Activated CD8-positive, alpha-beta memory T cell treated with anti-CD3 and anti-CD28 coated beads for 1 hour (primary cell): ENCODE measurements at places on chromosomes 5 and 9.

DNA sequence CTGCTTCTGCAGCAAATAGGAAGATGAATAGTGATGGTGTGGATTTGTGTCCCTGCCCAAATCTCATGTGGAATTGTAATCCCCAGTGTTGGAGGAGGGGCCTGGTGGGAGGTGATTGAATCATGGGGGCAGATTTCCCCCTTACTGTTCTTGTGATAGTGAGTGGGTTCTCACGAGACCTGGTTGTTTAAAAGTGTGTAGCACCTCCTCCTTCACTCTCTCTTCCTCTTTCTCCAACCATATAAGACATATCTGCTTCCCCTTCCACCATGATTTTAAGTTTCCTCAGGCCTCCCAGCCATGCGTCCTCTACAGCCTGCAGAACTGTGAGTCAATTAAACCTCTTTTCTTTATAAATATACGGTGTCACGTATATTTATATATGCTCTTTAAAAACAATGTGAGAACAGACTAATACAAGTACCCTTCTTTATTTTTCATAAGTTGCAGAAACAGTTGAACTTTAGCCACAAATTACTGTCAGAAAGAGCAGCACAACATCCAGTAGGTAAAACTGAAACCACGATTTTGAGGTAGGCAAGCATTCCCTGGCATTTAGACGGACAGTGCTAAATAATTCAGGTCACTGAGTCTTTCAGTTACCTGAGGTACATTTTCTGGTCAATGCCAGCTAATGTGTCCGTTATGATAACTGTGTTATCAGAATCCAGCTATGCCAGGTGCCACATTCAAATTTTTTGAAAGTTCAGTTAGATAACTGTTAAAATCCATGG, 79.3 kb upstream of the SPEF2 start:
- no peak for DNase-seq

- no peak for DNase-seq
Observed at GRCh38 chr5:91434348-91434747, 51.2 kb upstream of the ARRDC3 start.

- DNase-seq: no peak
Observed at GRCh38 chr5:170603578-170604565, 100.1 kb downstream of the KCNIP1 start.

DNA sequence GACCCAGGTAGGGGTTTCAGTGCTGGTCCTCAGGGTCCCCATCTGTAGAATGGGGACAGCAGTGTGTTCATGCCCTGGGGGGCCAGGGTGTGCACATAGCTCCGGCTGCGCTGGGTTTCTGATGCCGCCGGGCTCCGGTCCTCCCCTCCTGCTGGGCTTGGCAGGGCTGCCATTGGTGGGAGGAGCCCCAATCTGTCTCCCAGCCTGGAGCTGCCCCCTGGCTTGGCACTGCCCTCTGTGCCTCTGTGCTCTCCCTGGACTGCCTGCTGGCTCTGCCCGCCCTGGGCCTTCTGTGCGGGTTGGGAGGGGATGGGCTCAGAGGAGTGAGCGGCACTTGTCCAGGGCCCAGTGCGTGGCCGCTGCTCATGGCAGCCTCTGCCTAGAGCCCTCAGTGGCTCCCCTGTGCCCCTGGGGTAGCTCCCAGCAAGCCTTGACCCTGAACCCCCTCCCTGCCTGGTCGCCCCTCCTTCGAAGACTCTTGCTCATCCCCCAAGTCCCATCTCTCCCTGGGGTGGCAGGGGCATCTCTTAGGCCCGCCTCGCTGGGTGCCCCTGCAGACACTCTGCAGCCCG, 35.7 kb downstream of the RXRA start:
- no peak for DNase-seq

DNA sequence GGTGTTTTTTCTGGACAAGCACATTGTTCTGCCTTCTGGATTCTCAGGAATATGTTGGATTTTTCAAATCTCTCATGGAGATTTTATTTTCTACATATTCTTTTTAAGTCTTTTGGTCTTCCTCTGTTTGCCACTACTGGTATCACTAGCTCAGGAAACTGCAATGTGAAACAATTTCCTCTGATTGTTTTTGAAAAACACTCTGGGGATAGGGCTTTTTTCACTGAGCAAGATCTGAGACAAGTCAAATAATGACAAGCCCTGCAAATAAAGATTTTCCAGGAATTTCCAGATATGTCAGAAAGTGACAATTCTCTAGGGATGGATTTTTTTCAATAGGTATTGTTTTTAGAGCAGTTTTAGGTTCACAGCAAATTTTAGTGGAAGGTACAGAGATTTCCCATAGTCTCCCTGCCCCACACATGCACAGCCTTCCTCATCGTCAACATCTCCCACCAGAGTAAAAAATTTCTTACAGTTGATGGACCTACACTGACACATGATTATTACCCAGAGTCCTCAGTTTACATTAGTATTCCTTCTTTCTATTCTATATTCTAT, 86.9 kb upstream of the TMEM161B start:
- no peak for DNase-seq

DNA sequence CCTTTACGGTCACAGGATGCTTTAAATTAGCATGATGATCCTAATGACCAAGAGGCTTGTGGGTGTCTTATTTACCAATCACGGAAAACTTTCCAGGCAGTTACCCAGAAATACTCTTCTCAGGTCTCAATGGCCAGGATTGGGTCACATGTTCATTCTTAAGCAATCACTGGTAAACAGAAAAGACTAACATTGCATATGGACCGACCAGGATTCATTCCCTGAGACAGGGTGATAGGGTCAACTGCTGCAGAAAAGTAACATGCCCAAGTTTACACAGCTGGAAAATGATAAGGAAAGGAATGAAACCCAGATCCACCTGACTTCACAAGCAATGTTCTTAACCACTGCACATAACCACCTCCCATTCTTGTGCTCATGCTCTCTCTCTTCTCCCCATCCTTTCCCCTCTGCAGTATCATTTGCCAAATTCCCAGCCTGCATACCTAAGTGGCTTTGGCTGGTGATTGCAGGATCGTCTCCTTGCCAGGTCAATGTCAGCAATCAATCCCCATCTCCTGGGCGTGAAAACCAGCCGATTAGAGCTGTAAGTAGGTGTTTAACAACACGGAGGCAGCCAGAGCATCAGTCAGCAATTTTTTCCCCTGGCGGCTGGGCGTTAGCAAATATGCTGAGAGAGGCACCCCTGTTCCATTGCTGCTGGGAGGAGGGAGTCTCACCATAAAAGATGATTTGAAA, 219.4 kb downstream of the NMUR2 start:
- no peak for DNase-seq

- no peak for DNase-seq
Observed at GRCh38 chr9:137745541-137745991, 126.8 kb downstream of the EHMT1 start.

- no peak for DNase-seq
Observed at GRCh38 chr5:95281226-95281625, 3.7 kb downstream of the MCTP1 start.

DNA sequence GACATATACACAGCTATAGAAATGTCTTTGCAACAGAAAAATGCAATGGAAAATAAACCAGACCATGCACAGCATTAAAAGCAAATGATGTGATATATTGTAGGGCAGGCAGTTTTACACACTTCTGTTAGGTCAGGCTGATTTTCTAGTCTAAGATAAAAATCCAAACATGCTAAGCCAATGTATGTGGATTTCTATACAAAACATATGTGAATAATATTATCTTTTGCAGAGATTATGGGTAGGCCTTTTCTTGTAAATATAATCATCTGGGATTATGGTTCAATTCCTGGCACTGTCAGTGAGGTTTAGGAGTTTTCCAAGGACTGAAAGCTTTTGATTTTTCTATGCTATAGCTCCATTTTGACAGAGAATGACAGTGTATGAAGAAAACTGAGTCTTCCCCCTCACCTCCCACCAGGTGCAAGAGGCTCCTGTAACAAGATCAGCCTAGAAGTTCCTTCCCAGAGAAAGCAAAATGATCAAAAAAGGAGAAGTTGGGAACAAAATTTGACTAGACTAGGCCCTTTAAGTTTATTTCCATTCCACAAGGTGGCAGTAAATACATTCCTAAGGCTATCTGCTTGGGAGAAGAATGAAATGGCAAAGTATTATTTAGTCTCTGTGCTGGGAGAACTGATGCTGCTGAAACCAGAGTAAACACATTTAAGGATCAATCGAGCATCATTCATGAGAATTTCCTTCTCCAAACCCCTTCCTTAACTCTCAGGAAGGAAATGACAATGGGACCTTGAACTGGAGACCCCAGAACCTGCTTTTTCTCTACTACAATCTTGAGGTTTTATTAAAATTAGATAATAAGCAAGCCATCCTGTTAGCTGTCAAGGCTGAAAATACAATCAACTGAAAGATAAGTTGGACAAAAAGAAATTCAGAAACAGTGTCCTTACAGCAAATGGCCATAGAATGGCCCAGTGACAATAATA, 133.0 kb upstream of the TUT7 start:
- DNase-seq: no peak

- DNase-seq: no peak
Observed at GRCh38 chr5:137751869-137752491, 2.2 kb downstream of the HNRNPA0 start.

DNA sequence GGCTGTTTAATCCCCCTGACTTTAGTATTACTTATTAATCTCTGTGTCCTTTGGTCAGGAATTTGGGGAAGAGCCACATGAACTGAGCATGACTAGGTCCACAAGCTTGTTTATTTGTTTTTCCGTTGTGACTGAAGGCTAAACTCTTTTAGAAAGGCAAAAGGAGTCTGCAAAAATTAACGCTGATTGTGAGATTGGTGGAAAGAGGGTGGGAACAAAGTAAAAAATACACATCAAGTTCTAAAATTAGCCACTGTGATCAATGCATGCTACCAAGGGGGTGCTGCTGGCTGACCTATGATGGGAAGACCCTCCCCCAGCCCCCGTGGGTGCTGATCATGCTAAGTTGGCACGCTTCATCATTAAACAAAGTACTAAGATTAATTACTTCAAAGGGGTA, 356.8 kb downstream of the ADGRV1 start:
- no peak for DNase-seq

DNA sequence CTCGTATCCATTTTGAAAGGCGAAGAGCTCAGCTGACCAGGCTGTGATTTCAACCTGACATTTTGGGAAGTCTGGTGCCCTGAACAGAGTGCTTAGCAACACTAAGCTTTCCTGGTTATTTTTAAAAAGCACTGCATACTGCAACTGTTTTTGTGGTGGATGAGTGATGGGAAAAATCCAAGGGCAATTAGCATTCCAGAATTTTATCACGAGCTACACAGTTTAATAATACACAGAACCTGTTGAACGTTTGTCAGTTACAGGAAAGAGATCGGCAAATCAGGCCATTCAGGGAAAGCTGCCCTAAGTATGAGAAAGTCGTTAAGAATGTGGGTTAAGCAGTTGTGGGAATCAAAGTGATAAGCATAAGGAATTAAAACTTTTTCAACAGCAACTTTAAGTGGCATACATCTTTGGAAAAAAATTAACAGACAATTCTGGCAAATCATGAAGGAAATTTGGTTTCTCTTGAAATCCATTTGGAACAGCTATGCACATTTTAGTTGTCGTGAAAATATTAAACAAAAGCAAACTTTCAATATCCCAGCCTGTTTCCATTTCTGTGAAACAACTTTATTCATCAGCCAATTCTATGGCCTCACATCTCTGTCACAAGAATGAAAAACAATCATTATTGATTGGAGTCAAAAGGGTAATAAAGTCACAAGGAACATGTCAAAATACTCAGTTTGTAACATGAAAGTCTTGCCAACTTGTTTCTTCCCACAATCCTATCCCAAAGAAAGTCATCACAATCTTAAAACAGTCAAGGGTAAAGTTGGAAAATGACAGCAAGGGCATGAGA, 25.7 kb downstream of the PUM3 start:
- DNase-seq: no peak

- DNase-seq: no peak
Observed at GRCh38 chr9:116378873-116379272, 225.3 kb downstream of the PAPPA start.

- DNase-seq: no peak
Observed at GRCh38 chr9:33498387-33498786, 24.7 kb upstream of the NOL6 start.

DNA sequence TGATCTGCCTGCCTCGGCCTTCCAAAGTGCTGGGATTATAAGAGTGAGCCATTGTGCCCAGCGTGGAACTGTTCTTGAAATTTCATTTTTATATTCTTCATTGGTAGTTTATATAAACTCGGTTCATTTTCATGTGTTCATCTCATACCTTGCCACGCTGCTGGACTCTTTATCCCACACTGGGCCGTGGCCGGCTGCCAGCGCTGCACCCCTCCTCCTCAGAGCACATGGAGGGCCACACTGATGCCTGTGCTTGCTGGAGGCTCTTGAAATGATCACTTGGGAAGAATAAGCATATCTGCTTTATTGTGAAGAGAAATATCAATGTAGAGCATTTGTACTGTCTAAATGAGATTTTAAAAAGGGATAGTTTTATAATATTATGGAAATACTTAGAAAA, 69.5 kb downstream of the EHMT1 start:
- DNase-seq: no peak

GRCh38 chr9:72129271-72130156, 19.7 kb upstream of the GDA start:
- DNase-seq: no peak

- peak; percentile 22 for DNase-seq
Observed at GRCh38 chr5:10863763-10864383, 102.8 kb upstream of the DAP start.

GRCh38 chr5:147619281-147619878, 109.5 kb upstream of the DPYSL3 start:
- no peak for DNase-seq

DNA sequence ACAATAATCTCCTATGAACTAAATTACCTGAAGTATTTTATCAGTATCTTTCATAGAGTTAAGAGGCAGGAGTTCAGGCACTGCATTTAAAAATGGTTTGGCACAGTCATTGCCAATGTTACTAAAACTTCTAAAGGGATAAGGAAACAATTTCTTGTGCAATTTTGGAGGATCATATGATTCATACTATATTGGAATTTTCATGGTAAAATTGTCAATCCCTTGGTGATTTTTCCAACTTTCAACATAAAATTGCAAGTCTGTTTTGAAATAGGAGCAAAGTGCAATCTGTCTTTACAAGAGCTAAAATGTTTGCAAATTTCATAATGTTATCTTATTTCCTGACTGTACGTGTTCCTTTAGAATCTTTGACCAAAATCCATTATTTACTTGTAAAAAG, 211.1 kb downstream of the DMRTA1 start:
- no peak for DNase-seq

GRCh38 chr9:123658792-123659191, 271.1 kb downstream of the DENND1A start:
- DNase-seq: no peak

DNA sequence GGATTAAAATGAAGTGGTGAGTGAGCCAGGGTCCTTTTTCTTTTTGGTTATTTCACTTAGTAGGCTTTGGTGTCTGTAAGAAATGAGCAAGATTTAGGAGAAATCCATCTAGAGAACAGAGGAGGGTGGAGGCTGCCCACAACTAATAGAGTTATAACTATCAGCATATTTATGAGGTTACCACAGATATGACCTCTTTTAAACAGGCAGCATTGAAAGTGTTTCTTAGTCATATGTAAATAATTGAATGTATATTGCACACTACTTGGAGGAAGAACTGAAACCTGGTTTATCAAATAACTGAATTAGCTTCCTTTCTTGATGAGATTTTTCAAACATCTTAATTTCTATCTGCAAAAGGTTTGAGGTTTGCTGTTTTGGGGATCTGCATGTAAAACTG, 483.1 kb upstream of the PIK3R1 start:
- no peak for DNase-seq
